ENCODE measurements at places on chromosomes 7 and 10.

- no peak for DNase-seq
Observed at GRCh38 chr7:29811586-29811985, 5.3 kb downstream of the WIPF3 start.

GRCh38 chr10:14653271-14654161 is 121.2 kb downstream of the FAM107B start:
- no peak for DNase-seq

DNA sequence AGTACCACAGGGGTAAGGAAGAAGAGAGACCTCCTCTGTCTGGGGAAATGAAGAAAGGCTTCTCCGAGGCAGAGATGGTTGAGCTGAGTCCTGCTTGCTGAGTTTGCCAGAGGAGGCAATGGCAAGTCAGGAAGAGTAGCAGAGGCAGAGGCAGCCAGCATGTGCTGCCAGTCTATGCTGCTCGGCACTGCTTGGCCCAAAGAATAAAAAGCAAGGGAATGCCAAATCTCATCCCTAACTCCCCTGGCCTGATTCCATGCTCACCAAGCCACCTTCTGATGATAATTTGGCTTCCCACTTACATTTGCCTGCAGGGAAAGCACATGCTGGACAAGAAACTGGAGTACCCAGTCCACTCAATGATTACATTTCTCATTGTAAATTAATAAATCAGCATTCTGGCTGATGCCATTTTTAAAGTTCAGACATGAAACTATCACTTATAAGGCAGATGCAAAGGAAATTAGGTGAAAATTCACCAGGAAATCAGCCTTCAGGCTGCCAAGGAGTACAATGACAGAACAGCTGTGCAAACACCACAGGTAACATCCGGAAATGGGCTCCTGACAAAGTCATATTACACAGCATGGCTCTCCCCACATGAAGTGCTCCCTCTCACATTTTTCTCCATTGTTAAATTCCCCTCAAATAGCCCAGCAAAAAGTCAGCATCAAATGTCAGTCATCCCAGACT is 245.9 kb downstream of the MTERF1 start:
- DNase-seq, result no peak

DNA sequence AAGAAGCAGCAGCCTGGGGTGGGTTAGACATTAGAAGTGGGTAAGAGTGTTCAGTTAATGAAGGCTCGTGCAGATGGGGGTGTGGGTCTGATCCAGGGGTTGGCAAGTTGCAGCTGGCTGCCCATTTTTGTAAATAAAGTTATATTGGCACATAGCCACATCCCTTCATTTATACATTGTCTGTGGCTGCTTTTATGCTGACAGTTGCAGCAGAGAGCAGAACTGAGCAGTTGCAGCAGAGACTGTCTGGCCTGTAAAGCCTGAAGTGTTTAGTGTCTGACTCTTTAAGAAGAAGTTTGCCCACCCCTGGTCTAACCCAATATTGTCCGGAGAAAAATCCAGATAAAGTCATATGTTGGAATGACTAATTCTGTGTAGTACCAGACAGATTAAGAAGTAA is 38.1 kb downstream of the GLRX3 start:
- DNase-seq, result no peak

DNA sequence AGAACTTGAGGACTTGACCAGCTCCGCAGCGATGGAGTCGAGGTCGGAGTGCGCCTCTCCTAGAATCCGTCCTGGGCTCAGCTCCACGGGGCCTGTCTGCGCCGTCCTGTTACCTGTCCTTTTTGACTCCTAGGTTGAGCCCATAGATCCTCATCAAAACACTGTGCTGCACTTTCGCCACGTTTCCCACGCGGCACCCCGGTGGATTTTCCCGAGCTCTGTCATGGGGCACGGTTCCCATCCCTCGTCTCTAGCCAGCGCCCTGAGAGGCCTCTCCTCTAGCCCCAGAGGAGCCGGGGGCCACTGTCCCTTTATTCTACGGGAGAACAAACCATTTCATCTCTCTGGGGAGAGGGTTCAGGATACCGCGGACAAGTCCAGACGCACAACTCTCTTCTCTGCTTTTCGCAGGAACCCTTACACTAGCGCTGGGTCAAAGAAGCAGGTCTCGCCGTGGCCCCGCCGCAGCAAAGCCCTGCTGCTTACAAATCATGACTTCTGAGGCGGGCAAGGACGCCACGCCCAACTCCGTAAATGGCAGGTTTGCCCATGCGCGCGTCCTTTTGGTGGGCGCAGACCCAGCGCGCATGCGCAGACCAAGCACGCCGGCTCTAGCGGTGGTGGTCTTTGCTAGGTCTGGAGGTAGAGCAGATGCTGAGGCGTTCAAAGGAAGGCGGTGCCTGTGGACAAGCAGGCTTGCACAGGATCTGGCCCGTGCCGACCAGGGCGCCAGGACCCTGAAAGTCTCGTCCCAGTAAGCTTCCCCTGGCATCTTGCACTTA is 10.3 kb upstream of the ANKRD7 start:
- peak; percentile 43 for DNase-seq

DNA sequence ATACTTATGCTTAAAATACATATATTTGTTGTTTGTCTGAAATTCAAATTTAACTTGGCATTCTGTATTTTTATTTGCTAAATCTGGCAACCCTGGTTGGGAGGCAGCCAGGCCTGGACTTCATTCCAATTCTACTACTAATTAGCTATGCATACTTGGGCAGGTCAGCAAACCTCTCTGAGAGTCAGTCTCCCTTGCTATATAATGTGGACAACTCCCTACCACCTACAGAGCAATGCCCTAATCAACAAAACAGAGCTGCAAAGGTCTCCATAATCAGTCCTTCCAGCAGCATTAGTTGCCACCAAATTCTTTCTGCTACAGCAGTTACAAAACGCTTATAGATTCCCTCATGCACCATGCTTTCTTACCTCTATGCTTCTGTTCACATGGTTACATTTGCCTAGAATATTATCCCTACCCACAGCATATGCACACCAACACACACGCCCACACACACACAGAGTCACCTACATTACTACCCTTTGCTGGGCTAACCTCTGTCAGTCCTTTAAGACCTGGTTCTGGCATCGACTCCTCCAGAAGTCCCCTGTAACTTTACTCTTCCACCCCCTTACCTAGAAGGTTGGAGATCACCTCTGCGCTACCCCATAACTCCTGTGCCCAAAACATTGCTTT is 188.7 kb downstream of the FGFR2 start:
- DNase-seq, result no peak

DNA sequence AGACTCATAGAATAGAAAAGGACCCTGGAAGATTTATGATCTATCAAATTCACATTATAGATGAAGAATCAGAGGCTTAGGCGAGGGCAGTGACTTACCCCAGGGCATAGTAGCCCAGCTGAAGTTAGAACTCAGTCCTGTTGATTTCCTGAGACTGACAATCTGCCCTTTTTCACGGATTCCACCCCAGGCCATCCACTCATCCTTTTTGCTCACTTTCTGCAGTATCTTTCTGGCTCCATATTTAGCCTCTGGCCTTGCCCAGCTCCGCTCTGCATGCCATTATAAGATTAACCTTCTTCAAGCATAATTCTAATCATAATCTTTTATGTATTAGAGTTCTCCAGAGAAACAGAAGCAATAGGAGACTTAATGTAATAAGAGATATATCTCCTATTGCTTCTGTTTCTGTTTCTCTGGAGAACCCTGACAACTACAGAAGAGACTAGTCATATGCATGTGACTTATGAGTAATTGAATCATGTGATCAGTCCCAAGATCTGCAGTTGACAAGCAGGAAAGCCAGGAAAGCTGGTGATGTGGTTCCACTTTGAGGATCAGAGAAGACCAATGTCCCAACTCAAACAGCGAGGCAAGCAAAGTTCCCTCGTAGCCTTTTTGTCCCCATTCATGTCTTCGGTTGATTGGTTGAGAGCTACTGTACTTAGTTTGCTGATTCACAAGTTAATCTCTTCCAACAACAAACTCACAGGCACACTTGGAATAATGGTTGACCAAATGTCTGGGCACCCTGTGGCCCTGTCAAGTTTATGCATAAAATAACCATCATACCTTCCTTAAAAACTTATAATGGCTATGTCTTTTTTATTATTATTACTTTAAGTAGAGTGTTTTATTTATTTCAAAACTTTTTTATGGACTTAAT is 412.1 kb downstream of the SUGCT start:
- no peak for DNase-seq

- no peak for DNase-seq
Observed at GRCh38 chr7:158917818-158918217, 61.5 kb downstream of the DYNC2I1 start.

DNA sequence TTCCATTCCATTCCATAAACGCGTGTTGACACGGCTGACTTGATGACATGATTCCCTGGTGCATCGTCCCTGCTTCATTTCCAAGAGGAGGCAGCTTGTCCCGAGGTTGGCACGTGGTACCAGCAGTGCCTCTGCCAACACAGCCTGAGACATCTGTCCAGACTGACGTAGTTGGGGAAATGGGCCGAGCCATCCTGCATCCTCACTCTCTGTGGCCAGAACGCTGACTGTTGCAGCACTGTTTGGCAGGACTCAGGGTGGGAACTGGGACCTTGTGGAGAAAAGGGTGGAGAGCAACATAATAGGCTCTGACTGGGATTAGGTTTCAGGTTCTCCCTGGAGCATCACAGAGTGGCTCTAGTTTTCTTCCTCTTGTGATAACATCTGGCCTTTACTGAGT is 118.6 kb upstream of the BTBD16 start:
- peak; percentile 69 for DNase-seq

DNA sequence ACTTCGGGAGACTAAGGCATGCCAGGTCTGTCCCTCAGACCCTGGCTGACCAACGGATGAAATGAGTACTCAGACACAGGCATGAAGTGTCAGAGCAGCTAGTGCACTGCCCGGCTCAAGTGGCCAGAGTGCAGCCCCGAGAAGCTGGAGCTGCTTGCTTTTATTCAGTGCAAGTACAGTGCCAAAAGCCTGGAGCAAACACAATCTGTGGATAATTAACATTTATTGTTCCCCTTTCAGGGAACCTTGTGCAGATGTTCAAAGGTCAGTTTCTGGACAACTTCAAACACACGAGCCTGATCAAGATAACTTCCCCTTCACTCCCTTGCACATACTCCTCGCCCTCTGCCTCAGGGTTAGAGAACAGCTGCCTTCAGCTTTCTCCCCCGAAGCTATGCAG is 7.9 kb upstream of the ATE1 start:
- no peak for DNase-seq

Measured in skin of body (tissue), 3 donors.